ENCODE measurements at places on chromosomes 12 and 14.

DNA sequence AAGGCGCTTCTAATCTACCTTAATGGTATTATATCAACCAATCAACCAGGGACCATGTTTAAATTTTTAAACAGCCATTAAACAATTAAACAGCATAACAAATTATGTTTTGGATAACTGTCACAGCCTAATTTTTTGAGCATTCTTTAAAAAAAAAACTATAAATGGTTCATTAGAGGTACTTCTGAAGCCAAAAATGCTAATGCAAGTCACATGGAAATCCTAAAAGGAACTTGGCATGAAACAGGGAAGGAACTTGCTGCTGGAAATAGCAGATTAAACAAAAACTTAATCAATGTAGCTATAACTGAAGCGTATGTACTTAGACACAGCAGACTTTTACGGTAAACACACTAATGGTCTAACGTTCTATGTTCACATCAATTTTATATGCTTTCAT is 190.2 kb upstream of the BTG1 start:
- no peak for DNase-seq

DNA sequence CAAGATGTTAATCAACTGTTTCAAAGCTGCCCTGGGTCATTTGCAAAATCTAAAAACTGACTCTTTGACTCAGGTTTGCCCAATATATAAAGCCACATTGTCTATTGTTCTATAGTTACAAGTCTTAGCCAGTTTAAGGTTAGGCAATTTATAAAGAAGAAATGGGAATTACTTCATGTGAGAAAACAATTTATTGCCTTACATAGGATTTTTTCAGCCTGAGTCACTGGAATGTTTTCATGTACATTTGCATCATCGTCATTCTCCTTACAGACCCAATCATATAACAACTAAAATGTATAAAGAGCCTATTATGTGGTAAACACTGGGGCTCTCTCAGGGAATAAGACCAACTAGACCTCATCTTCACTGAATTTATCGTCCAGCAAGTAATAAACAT is 100.3 kb upstream of the PLEKHG7 start:
- no peak for DNase-seq

- no peak for DNase-seq
These were observed 65.6 kb upstream of the DLK1 start for GRCh38 chr14:100660882-100661635.

DNA sequence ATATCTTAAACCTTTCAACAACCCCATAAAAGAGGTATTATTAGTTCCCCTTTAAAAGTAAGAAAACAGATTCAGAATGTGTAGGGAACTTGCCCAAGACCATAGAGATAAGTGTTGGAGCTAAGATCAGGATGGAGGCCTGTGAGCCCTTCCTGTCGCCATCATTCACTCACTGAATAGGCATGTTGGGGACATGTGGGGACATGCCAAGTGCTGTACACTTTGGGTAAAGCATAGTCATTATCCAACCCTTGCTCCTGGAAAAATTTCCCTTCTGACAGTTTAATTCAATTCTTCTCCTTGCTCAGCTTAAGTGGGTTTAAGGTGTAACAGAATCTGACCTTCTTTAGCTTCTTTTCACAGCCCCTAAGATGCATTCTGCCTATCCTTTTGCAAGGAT is 28.0 kb upstream of the C12orf42 start:
- DNase-seq: no peak

DNA sequence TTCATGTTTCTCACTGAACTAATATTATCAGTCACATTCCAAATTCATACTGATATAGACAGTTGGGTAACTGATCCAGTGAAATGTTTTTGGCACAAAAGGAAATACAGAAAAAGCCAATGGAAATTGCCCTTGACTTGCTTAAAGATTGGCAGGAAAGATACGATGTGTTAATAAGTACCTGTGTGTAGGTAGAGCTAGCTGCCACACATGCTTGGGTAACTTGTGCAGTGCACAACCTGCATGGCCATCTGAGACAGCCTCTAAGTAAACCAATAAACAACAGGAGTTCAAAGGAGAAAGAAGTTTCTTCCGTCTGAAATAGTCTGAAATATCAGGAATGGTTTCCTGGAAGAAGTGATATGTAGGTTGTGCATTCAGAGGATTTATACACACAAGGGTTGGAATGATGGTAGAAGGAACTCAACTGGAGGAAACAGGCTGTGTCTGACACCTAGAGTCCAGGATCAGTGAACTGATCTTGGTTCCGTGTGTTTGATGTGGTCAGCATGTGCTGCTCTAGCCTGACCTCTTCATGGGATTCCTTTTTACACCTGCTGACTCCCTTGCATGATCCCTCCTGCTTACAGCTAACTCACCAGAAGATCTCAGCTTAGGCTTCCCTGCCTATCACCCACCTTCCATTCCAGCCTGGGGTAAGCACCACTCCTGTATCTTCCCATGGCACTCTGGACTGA is 81.4 kb upstream of the KRR1 start:
- DNase-seq: no peak

- no peak for DNase-seq
These were observed 117.5 kb downstream of the MDGA2 start for GRCh38 chr14:47557894-47558293.

DNA sequence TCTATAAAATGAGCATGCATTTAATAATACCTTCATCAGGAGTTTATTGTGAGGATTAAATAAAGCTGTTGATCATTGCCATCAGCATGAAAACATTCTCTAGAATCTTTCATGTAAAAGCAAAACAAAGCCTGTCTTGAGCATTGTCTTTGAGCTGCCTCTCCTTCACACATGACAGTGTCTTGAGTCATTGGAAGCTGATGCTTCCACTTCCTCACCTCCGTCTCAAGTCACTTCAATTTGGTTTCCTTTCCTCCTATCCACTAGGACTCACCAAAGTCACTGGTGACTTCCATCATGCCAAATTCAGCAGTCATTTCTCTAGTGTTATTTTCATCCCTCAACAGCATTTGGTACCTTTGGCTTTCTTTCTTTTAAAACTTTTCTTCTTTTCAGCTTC is 31.6 kb upstream of the MYBPC1 start:
- no peak for DNase-seq

DNA sequence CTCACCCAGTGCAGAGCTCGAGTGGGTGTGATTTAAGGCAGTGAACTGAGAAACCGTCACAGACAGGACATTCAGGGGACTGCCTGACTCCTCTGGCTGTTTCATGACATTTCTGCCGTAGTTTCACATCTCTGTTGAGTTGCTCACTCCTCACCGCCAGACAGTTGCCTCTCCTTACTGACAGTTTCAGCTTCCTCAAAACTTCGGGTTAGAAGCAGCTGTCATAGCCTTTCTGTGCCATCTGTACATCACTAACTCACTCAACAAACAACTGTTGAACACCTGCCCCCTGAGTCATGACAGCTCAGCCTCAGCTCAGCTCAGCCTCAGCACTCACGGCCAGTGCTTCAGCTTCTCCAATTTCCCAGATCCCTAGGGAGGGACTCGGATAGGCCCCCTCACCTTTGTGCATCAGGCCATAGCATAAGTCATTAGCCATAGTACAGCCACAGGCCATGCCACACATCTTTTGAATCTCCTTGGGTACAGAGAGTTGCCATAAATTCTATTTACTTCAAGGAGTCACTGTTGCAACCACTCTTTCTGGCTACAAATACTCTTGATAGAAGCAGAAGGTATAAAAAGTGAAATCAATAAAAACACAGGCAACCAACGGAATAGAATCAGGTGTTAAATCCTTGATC is 6.2 kb upstream of the SLC15A4 start:
- no peak for DNase-seq

- DNase-seq: no peak
These were observed 22.1 kb downstream of the IL26 start for GRCh38 chr12:68203460-68203875.

GRCh38 chr12:14618983-14619382 is 51.3 kb upstream of the PLBD1 start:
- no peak for DNase-seq

GRCh38 chr12:44159862-44160261 is 324.0 kb downstream of the TMEM117 start:
- DNase-seq: no peak

DNA sequence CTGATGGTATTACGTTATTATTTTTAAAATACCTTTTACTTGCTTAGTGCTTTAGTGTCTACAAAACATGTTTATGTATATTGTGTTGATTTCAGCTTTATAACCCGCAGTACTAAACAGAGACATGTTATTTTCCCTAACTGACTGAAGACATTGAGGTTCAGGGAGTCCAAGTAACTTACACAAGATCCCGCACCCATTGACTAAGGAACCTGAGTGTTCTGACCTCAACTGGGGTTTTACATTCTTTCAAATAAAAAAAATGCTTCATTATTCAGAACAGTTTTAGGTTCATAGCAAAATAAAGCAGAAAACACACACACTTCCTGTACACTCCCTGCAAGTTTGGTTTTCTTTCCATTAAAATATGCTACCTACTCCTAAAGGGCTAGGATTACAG is 60.4 kb upstream of the METAP2 start:
- no peak for DNase-seq

- no peak for DNase-seq
These were observed 84.6 kb downstream of the ESR2 start for GRCh38 chr14:64209444-64210131.

DNA sequence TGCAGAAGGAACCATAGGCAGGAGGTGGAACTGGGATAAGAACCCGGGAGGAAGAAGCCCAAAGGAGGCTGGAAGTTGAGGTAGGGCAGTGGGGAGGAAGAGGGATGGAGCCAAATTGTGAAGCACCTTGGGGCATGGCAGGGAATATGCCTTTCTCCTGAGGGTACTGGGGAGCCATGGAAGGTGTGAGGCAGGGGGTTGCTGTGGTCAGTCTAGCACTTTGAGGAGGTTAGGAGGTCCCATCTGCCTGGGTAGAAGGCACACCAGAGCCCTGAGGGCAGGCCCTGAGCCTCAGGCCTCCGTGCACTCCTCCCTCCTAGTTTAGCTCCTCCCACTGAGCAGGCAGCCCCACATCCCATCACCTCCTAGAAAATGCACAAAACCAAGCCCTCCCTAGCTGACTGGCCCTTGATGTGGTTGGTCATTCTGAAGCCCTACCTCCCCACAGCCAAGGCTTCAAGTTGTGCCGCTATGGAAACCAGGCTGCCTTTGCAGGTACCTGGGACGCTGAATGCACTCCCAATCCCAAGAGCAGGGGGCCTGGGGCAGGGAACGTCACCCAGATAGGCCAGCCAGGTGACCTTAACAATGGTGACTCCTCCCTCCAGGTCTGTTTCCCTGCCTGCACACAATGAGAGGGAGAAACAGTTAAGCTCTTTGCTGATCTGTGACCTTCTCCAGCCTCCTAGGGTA is 15.1 kb downstream of the PHETA1 start:
- DNase-seq: no peak

GRCh38 chr14:23164250-23164649 is 19.2 kb downstream of the SLC7A8 start:
- no peak for DNase-seq

All from stimulated activated CD8-positive, alpha-beta memory T cell treated with anti-CD3 and anti-CD28 coated beads, Interleukin-7, amount 100 ng/mL, for 48 hours (primary cell).